ENCODE measurements at places on chromosomes 4 and X. TPM values are rescaled to one million over a fixed set of nuclear protein-coding genes. Genes with fewer than 3 reads are reported as not detected.

DNA sequence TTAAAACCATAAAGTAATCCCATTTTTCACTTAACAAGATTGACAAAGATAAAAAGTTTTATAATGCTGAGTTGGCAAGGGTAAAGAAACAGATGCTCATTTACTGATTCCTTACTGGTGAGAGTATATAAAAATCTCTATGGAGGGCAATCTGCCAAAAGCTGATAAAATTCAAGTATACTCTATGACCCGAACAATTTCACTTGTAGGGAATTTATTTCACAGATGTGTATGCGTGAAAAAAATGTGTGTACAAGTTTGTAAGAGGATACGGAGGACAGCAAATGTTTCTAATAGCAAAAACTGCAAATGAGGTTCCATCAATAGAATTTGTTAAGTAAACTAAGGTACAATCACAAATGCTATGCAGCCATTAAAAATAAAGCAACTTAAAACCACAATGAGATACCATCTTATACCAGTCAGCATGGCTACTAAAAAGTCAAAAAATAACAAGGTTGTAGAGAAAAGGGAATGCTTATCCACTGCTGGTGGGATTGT lies 23.4 kb downstream of the DHX15 start:
- no peak for DNase-seq

GNRHR gene
- total RNA-seq = not detected

LONRF3 gene
- total RNA-seq = 5.3 TPM

DNA sequence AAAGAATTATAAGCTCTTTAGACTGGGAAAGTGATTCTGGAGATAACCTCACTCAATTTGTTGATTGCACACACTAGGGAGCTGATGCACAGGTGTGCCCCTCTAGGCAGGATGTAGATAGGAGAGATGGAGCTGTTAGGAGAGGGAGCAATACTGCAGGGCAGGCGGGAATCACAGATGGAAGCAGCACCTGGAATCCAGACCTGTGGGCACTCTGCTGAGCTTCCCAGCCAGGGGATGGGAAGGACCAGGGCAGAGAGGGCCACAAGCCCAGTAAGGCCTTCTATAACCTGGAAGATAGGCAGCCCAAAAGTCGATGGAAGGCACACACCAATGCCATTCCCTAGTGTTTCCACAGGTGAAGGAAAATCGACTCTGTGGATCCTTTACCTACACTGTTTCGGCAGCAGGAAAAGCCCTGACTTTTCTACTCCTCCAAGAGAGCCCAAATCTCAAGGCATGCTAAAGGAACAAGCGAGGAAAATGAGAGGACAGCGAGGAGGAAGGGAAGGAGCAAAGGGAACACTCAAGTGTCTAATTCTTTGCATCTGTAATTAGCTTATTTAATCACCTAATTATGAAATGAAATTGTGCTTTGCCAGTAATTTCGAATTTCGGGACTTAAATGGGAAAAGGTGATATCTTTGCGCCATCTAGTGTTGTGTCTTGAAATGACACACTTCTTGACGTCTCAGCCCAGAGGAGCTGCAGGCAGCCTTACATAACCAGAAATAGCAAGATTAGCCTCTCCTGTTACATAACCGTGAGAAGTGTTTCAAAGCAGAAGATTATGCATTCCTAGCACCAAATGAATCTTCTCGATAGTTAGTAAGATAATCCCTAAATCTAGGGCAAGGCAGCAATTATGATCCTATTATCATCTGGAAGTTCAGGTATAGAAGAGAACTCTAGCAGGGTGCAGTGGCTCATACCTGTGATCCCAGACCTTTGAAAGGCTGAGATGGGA lies 31.0 kb upstream of the TLR3 start:
- DNase-seq = no peak

GRCh38 chrX:30751497-30751896 lies 98.3 kb downstream of the GK start:
- DNase-seq = no peak

DNA sequence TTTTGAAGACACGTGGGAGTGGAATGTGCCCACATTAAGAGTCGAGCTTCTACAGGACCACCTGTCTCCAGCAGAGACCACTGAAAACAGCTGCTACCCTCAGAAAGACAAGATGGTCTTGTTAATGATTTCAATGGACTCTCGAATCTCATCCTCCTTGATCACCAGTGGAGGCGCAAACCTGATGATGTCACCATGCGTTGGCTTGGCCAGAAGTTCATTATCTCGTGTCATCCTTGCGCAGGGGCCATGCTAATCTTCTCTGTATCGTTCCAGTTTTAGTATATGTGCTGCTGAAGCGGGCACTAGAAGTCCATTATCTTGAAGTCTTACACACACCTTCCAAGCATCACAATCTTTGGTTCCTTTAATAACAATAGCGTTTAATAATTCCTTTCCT lies 23.3 kb downstream of the SPACA5B start:
- DNase-seq = no peak

DNA sequence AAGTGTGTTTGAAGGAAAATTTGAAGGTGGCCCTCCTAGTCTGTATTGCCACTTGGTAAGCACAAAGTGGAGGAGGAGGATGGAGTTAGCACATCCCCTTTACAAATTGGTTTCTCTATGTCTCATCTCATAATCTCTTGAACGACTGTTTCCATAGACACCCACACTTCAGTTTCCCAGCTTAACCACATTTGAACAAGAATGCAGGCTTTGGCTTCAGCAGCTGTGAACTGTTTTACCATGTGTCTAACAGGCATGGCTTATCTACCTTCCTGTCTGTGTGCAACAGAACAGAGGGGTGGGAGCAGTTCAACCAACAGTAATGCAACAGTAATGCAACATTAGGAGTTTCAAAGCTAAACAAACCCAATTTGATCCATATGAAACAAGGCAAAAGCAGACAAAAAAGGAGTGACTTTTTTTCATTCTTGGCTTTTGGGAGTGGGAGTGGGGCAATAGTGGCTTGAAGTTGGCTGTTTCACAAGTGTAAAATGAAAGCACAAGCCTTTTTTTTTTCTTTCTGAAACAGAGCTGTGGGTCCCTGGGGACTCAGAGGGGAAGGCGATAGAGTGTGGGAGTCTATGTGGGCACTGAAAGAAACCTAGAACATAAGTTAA lies 108.0 kb downstream of the ITM2A start:
- peak; percentile 62 for DNase-seq

SERPINA7 gene
- total RNA-seq = not detected

DDX53 gene
- not detected for total RNA-seq

DNA sequence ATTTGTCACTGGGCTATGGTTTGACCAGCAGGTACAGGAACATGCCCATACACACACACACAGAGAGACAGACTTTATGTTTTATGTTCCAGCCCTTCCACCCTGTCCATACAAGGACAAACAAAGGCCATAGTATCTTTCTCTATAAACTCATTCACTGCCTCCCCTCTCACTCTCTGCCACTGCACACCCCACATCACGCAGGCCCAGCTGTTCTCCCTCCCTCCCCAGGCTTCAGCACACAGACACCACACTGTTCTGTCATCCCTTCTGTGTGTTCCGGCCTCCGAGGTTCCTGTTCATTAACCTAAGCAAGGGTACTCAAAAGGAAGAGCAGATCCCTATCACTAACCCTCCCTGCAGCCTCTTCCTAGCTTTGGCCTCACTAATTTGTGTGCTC lies 17.8 kb downstream of the LAS1L start:
- no peak for DNase-seq

PLP1 gene
- total RNA-seq = not detected

MTNR1A gene
- total RNA-seq = not detected
